ENCODE measurements at places on chromosomes 3 and 15. TPM values are rescaled to one million over a fixed set of nuclear protein-coding genes. Genes with fewer than 3 reads are reported as not detected.

ZBED2 gene
- 0.37 TPM for polyA plus RNA-seq

PPP2R3A gene
- polyA plus RNA-seq = 23.3 TPM

EBLN2 gene
- 1.9 TPM for polyA plus RNA-seq

RPUSD2 gene
- polyA plus RNA-seq = 12.7 TPM

SCN11A gene
- 0.62 TPM for polyA plus RNA-seq

IL16 gene
- 5.4 TPM for polyA plus RNA-seq

HRH1 gene
- 2.4 TPM for polyA plus RNA-seq

GOLGA6L2 gene
- polyA plus RNA-seq = not detected

LINGO1 gene
- 12.9 TPM for polyA plus RNA-seq

ARNT2 gene
- polyA plus RNA-seq = 67.1 TPM

PSTPIP1 gene
- 0.59 TPM for polyA plus RNA-seq

RBM6 gene
- 82.1 TPM for polyA plus RNA-seq

- DNase-seq = no peak
These were observed 17.1 kb downstream of the PAK2 start for GRCh38 chr3:196756732-196757131.

- no peak for DNase-seq
These were observed 1158.9 kb upstream of the EPHA6 start for GRCh38 chr3:95655363-95655986.

DNA sequence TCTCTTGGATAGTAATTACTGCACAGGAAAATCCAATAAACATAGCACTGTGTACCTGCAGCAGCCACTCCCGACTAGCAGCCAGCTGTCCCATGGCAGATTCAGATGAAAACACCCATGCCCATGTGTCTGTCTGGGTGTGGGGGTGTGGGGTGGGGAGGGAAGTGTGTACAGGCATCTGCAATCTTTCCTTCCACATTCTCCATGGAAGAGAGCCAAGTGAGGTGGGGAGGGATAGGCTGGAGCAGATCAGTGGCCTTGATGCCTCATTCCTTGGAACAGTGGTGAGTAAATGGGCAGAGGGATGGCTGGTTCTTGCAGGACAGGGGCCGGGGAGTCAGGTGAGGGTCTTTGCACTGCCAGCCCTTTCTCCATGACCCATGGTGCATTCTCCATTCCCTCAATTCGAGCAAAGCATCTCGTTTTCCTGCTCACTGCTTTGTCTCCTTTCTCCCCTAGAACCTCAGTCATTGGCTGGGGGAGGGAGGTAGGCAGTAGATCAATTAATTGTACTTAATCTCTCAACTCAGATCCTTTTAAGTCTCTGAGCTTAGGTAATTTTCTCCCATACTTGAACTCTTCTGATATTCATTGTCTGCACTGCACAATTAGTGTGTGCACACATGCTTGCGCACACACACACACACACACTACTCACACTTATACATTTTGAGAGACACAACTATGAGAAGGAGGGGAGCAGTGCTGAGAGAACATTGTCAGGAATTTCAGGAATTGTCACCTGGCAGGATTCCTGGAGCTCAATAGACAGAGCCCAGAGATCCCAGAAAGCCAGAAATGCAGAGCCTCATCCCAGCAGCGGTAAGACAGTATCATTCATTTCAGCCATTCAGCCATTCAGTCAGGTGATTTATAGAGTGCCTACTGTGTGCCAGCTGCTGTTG, 31.9 kb downstream of the PDIA5 start:
- no peak for DNase-seq

- no peak for DNase-seq
These were observed 3.6 kb upstream of the MYH15 start for GRCh38 chr3:108513961-108514360.

GRCh38 chr3:19432669-19433068, 284.4 kb downstream of the KCNH8 start:
- no peak for DNase-seq

GRCh38 chr3:31170932-31171670, 276.6 kb upstream of the GADL1 start:
- no peak for DNase-seq

- DNase-seq = no peak
These were observed 23.6 kb upstream of the DUT start for GRCh38 chr15:48307586-48307985.

GRCh38 chr3:169286214-169286613, 377.3 kb downstream of the MECOM start:
- DNase-seq = no peak

DNA sequence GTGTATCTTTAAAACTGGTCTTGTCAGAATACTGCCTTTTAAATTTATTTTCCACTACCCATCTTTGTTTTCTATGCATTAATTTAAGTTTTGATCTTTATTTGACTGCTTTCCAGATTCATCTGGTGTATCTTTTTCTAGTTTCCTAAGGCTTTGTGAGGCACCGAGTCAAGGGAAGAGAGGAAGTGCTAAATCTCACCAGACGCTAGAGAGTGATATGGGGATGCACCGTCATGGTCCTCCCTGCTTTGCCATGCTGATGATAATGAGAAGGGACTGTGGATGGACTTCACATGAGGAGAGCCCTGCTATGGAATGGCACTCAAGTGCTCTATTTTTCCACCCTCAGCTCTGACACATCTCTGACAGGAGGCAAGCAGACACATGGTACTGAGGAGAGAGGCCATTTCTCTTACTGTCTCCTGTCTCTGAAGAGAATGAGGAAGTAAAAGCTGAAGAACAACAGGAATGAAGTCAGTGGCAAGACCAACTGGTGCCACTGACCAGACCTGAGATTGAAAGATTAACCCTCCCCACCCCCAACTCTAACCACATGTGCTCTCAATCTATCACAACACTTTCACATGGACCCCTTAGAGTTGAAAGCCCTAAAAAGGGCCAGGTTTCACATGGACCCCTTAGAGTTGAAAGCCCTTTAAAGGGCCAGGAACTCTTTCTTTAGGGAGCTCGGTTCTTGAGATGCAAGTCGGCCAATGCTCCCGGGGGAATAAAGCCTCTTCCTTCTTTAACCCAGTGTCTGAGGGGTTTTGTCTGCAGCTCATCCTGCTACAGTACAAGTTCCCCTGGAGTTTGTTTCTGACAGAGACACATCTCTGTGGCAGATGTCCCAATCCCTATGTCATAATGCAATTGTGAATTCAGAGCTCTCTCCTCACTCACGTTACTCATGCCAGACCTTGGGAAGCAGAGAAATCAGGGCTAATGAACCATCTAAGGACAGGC, at the start of gene IQCF2:
IQCF2 (plus strand) TSS at position 913 of the 963 bp plus-strand sequence. CDS start 52 bp downstream, outside the sequence.
- no peak for DNase-seq

GRCh38 chr15:77285057-77285997, 134.6 kb downstream of the PEAK1 start:
- no peak for DNase-seq

GRCh38 chr3:180058238-180058637, 21.5 kb upstream of the PEX5L start:
- DNase-seq = no peak

DNA sequence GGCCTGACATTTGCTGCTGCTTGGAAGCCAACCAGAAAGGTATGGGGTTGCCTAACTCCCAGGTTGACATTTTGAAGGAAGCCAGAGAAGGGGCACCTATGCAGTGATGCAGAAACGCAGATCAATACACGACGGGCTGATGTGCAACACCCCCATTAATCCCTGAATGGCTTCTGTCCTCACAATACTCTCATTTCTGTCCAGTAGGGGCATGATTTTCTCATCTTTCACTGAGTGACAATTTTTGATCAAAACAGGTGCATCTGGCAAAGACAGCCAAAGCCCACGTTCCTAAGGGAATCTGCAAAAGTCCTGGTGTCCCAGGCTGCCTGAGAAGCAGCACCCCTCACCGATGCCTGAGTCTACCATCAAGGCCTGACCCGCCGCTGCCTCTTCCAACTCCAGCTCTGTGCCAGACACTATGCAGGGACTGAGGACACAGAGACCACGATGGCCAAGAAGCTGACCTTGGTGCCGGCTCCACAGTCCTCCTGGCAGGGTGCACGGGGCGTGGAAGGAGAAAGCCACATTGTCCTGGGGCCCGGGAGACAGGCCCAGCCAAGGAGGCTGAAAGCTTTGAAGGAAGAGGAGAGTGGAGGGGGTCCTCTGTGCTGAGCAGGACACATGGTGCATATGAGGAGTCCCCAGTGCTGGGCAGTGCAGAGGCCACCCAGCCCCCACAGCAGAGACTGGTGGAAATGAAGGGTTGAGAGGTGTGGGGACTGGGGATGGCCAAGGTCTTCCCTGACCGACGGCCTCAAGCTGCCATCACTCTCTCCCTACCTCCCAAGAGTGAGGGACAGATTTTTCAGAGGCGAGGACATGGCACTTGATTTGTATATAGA, 159.6 kb downstream of the NUP210 start:
- no peak for DNase-seq

DNA sequence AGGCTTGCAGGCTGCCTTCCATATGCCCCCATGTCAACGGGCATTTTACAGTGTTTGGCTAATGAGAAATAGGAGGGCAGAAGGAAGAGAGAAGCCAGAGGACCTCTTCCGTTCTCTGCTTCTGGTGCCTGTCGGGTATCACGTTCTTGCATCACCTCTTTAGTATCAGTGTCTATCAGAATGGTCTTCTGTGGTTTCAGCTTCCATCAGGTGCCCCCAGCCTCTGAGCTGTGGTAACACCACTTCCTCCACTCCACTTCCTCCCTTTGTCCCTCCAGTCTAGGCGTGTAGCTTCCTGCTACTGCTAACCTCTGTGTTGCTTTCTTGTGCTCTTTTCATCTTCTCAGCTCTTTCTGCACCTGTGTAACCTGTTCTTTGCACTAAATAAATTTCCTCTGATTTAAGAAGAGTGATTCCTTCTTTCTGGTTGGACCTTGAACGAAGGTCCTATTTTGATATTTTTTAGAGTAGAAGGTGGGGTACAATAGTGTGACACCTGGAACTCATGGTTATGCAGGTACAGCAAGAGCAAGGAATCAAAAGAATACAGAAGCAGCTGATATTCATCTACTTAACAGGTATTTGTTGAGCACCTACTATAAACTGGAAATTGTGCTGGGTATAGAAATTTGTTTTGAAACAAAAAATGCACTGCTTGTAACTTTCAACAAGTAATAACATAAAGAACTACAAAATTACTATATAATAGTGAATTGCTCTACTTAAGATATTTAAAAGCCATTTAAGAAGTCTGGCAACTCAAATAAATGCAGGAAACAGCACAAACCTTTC, 27.4 kb upstream of the FOXB1 start:
- DNase-seq = no peak

DNA sequence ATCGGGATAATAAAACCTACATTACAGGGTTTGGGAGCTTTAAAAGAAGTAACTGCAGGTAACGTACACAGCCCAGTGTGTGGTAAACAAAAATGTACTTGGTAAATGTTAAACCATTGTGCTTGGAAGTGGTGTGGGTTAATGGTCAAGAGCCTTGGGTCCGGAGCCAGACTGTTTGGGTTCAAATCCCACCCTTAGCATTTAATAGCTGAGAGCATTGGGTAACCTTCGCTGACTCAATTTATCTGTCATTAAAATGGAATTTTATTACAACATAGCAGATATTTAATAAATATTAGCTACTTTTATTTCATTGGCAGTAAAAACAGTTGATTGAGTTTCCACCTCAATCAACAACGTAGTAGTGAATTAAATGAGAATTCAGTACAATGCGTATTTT, 1.5 kb downstream of the FSTL1 start:
- no peak for DNase-seq

DNA sequence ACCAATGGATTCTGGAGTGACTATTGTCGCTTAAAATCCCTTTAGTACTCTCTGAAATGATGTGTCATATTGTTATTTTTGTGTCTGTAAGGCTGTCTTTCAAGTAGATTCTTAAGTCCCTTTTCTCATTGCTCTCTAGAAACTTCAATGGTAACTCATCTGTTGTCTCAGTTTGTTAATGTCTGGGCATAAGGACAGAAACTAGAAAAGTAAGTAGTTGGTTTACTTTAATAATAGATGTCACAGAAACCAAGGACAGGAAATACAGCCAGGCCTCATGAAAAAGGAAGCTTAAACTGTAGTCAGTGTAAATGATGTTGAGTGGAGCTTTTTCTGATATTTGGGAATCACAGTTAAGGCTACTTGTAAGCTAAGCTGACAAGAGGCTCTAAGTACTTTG, 730.2 kb upstream of the DPPA4 start:
- no peak for DNase-seq

DNA sequence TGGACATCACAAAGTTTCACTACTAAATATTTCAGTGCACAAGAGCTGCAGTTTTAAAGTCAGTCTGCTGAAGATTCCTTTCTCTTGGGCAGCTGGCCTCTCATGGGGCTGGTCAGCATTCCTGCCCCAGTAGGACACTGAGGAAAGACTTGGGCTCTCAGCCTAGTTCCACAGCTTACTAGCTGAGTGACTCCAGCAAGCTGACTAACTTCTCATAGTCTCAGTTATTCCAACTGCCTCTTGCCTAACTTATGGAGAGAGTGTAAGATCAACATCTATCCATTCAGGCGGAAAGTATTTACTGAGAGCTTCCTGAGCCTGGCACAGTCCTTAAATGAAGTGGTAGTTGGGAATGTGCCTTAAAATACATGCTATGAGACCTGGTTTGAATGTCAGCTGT, 27.0 kb downstream of the TM4SF4 start:
- no peak for DNase-seq

GRCh38 chr3:148513096-148513543, 184.6 kb upstream of the AGTR1 start:
- DNase-seq = no peak

DNA sequence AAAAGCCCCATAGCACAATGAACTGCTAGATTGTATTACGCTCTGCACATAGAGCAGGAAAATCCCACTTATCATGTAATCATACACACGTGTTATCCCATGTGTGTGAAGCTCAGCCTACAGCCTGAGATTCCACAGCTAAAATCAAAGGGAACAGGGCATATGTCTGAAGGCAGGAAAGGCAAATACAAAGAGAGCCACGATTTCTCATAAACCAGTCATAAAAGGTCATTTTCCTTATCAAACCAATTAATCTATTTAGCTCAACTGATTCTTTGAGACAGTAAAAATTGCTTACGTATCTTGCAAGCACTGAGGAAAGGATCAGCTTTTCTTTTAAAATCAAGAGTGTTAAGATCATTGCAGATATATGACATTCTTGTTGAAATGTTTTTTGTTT, 199.5 kb upstream of the TBL1XR1 start:
- DNase-seq = no peak
